Osteoblast (primary cell): ENCODE measurements at places on chromosomes 5 and 9. TPM values are rescaled to one million over a fixed set of nuclear protein-coding genes. Genes with fewer than 3 reads are reported as not detected.

- DNase-seq = no peak
Measured at GRCh38 chr9:104322596-104322995, 181.5 kb upstream of the OR13F1 start.

DNA sequence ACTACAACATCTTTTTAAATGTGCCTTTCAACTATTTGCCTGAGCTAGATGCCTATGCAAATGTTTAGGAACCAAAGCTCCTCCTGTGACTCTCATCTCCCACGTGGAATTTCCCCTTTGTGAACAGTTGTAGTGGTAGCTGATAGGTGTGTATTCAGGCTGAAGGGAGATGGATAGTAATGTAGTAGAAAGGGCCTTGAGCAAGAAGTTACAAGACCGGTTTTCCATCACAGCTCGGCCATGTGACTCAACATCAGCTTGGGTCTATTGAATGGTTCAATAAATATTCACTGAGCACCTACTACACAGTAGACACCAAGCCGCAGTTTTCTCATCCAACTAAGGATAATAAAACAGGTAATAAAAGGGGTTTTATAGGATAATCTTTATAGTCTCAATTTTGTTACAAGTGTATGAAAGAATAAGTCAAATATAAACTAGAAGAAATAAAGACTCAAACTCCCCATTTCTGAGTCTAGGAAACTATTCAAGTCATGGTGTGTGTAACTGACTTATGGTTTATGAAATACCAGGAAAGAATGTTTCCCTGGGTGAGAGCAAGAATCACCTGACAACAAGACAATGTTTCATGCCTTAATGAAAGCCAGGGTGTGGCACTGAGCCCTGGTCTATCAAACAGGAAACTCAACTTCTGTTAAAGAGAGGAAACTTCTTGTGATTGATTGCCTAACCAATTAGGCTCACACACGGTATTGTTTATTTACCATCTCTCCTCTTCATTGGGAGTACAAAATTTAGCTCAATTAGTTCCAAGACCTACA lies 187.1 kb upstream of the SPEF2 start:
- DNase-seq = no peak

GRCh38 chr5:176664479-176664878 lies 17.2 kb downstream of the TSPAN17 start:
- DNase-seq = peak; percentile 78

DNA sequence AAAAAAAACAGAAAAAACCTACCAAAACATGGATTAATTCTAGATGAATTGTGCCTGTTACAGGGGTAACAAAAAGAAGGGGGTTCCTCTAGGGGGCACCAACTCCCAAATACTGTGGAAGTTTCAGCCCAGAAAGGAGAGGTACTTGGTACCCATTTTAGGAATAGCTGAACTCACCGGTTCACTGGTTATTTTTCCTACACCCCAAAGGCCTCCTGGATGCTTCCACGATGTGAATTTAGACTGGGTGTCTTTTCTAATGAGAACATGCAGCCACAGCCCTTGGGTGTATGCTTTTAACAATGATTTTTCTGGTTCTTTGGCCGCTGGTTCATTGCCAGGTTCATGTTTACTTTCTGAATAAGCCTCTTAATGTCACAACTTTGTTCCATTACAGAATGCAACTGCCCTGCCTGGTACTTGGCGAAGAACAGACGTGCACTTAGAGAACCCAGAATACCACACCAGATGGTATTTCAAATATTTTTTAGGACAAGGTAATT lies 46.7 kb downstream of the GARNL3 start:
- no peak for DNase-seq

DNA sequence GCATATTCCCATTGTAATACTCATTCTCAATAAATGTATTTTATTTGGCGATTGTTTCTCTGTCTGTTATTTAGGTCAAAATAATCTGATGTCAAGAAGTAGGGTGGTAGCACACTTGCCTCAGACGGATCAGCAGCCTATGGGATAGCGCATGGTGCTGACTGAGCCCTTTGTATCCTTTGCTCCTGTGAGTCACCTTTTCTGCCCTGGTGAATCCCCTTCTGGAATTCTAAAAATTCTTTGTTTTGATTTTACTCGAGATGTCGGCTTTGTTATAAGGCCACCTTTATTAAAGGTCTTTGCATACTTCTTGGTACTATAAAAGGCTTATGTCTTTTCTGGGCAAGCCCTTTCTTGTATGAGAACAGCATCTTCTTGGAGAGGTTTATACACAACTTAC lies 1187.8 kb downstream of the CDH9 start:
- DNase-seq = no peak

DNA sequence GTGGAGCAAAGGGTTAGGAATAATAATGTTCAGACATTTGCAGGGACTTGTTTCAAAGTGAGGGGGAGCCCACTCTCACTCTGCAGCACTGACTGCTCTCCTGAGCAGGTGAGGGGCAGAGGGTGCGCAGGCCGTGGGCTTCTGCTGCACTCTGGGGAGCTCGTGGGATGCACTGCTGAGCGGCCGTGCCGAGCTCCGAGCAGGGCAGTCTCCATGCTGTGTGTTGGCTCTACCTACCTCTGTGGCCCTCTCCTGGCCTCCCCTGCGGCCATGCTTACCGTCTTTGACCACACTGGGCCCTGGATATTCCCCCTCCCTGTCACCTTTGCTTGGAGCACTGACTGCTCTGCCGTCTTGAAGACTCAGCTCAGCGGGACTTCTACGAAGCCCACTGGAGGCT lies 33.7 kb downstream of the CRB2 start:
- peak; percentile 22 for DNase-seq

GRCh38 chr9:27359763-27360162 lies 62.8 kb upstream of the EQTN start:
- no peak for DNase-seq

Gene SEMA6A
- total RNA-seq = under 0.01 TPM in 2 replicates

Gene PCDHGB6
- 6.2 and 8.0 TPM in 2 replicates for total RNA-seq

GRCh38 chr5:24110004-24110615 lies 534.7 kb downstream of the CDH10 start:
- DNase-seq = peak; percentile 11

DNA sequence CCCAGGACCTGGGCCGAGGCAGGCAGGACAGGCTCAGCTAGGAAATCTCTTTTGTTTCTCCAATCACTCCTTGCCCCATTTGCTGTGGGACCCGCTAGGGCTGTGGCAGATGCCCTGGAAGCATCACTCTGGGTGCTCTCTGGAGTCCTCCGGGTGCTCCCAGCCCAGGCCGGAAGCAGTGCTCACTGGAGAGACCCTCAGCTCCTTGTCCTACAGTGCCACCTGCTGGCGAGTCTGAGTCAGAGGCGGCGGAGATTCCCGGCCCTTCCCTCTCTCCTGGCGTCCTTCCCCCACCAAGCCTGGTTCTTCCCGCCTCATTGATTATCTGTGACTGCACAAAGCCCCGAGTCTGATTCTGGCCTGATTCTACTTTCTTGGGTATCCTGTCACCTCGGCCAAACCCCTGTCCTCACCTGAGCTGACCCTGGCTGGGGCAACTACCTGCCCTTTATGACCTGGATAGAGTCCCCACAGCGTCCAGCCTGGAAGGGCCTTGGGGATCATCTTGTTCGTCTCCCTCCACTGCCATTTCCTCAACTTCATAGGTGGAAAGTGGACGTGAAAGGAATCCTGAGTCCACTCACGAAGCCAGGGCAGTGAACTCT lies 7.3 kb upstream of the BARHL1 start:
- DNase-seq = peak; percentile 98

Gene ANXA2R
- total RNA-seq = 3.5 and 3.6 TPM in 2 replicates

GRCh38 chr5:159774476-159775031 lies 141.7 kb upstream of the ADRA1B start:
- DNase-seq = peak; percentile 50
